ENCODE measurements at places on chromosomes 7 and 10. TPM values are rescaled to one million over a fixed set of nuclear protein-coding genes. Genes with fewer than 3 reads are reported as not detected.

The HOXA6 gene
- total RNA-seq, result 8.4 TPM

The TSPAN12 gene
- total RNA-seq, result 29.4 TPM

The CHRM2 gene
- 19.8 TPM for total RNA-seq

DNA sequence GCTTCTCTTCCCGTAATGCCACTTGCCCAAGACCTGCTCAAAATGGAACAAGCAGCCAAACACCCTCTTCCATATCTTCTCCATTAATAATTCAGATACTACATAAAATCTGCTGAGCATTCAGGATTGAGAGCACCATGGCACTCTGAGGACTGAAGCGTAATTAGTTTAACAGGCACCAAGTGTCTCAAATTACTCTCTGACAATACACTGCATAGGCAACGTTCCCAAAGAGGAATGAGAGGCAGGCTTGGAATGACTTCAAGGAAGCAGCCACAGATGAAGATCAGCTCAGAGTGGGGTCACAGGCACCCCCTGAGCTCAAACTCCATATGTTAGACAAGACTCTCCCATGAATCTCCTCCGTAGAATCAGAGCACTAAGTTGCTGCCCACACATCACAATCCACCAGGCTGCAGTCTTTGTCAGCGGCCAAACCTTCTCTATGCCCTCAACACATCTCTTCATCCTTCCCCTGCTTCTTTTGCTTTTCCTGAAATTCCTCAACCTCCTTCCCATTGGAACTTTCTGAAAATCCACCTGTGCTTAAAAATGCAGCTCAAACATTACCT is 4.7 kb upstream of the ABLIM1 start:
- no peak for DNase-seq

DNA sequence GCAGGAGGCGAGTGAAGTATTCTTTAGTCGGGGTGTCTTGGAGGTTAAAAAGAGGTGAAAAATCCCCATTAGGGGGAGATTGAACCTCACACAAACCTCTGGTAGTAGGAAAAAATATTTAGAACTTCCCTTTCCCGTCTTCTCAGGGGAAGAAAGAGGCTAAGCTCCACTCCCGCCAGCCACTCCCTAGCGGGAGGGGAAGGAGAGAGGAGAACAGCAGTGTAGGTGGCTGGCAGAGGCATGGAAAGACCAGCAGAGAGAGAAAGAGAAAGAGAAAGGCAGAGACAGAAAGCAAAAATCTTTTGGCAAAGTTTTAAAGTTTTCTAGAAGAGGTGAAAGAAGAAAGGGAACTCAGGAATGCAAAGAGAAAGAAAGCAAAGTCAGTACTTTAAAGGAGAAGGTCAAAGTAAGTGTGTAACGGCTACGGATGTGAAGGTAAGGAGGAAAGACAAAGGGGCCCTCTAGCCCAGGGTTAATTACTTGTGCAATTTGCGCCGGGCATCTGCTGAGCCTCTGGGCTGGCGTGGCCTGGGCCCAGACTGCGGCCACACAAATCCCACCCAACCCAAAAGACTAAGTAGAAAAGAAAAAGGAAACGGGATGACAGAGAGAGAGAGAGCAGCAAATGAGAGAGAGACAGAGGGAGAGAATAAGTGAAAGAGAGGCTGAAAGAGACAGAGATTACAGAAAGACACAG is 72.3 kb upstream of the ZNF746 start:
- DNase-seq, result no peak

- DNase-seq, result no peak
These were observed 53.8 kb downstream of the SLC18A2 start for GRCh38 chr10:117294735-117295134.

The ASIC3 gene
- total RNA-seq, result 1.1 TPM

DNA sequence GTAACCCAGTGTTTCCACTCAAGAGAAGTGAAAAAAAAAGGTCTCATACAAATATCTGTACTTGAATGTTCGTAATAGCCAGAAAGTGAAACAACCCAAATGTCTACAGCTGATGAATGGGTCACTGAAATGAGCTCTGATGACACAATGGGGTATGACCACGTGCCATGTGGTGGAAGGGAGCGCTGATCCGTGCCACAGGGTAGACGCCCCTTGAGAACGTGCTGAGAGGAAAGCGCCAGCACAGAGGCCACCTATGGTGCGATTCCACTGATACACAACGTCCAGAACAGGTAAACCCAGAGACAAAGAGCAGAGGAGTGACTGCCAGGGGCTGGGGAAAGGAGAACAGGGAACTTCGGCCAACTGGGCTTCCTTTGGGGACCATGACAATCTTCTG is 50.3 kb downstream of the MAD1L1 start:
- no peak for DNase-seq

The ADCK2 gene
- 15.6 TPM for total RNA-seq

- no peak for DNase-seq
These were observed 1.8 kb upstream of the ZNF503 start for GRCh38 chr10:75403144-75403938.

DNA sequence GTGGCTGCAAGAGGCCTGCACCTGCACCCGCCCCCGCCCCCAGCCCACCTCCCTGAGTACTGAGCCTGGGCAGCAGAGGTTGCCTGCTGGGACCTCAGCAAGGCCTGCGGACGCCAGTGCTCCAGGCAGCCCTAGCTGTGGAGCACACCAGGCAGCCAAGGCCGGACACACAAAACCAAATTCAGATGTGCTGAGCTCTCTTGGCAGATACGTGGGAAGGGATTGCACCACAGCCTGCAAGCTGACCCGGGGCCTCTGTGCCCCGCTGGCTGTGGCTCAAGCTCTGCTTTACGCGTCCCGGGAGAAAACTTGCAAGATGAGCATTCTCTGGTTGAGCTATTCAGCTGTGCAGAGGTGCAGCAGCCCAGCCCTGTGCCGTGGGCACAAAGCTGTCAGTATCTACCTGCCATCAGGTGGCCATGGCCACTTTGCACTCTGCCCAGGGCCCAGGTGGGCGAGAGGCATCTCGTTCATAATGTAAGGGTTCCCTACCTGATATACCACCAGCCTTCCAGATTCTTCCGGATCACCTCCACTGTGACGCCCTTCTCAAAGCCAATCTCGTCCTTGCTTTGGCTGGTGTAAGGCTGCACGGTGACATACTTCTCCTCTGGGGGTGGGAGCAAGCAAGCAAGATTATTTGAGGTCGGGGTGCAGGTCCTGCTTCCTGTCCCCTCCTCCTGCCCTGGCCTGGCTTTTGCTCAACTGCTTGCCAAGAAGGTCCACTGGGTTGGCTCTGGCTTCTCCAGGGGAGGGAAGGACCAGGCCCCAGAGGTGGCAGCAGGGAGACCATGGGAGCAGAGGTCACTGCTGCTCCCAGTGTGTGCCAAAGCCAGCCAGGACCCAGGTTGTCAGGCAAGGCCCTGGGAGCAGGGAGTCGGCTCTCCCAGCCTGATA is 123.4 kb downstream of the NEURL1 start:
- no peak for DNase-seq

The LOXL4 gene
- total RNA-seq, result 8.8 TPM

GRCh38 chr7:51014811-51015210 is 232.1 kb upstream of the GRB10 start:
- no peak for DNase-seq

The TRIM8 gene
- total RNA-seq, result 35.5 TPM

DNA sequence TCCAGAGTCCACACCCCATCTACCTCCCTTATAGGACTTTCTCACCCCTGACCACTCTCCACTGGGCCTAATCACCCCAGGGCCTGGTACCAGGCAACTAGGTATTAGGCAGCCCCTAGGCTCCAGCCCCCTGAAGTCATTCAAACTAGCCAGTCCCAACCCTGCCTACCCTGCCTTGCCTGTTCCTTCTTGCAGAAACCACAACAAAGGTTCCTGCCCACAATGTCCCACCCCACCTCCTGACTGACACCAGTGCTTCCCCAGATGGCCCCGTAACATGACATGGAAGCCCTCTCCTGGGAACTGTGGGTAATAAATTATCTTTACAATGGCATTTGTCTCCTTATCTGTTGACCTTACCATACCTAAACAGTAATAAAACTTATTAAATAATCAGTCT is 100.6 kb upstream of the PDE1C start:
- no peak for DNase-seq

- DNase-seq, result no peak
These were observed 16.8 kb upstream of the SH2D4B start for GRCh38 chr10:80520661-80521470.

DNA sequence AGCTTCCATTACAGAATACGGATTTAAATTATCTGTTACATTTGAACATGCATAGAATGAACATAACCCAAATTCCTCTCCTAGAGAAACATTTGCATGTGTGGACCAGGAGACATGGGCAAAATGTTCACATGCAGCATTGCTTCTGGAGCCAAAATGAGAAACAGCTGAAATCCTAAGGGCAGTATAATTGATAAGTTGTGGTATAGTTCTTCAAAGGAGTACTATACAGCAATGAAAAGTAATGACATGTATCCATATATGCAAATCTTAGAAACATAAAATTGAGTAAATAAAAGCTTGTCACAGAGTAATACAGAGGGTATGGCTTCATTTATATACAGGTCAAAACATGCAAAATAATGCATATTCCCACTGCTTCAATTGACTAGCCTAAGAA is 77.1 kb downstream of the RAB11FIP2 start:
- DNase-seq, result no peak

DNA sequence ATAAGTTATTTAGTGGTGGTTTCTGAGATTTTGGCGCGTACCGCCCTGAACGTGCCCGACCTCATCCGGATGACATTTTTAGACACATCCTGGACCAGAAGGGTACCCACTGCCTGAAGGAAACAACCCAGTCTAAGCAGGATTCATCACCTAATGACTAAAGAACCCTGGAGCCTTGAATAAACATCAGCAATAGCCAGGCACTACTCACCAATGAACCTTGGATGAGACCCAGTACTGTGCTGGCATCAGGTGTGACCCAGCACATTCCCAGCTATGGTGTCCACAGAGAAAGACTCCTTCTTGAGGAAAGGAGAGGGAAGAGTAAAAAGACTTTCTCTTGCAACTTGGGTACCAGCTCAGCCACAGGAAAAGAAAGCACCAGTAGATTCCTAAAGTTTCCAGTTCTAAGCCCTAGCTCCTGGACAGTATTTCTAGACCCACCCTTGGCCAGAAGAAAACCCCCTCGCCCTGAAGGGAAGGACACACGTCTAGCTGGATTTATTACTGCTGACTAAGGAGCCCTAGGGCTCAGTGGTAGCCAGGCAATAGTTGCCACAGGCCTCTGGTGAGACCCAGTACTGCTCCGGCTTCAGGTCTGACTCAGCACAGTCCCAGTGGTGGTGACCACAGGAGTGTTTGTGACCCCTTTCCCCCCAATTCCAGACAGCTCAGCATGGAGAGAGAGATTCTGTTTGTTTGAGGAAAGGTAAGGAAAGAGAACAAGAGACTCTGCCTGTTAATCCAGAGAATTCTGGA is 32.5 kb downstream of the ZNF277 start:
- DNase-seq, result no peak

DNA sequence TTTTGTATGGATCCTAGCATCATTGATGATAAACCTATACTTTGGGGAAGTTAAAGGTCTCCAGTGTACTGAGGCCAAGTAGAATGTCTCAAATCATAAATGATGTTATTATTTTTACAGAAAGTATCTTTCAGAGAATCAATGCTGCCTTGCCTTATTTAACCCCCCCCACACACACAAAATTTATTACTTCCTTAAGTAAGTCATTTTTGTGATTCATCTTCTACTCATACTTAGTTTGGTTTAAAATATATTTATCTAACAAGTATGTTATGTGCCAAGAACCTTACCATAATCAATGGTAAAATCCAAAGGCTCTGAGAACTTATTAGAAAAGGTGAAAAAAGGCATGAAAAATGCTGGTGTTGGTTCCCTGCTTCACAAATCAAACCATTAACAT is 18.8 kb upstream of the CLDN12 start:
- DNase-seq, result no peak

The SLC29A4 gene
- total RNA-seq, result 2.7 TPM

The STEAP1B gene
- 3.2 TPM for total RNA-seq

The ARHGAP22 gene
- 6.0 TPM for total RNA-seq

The SLC26A3 gene
- total RNA-seq, result not detected

DNA sequence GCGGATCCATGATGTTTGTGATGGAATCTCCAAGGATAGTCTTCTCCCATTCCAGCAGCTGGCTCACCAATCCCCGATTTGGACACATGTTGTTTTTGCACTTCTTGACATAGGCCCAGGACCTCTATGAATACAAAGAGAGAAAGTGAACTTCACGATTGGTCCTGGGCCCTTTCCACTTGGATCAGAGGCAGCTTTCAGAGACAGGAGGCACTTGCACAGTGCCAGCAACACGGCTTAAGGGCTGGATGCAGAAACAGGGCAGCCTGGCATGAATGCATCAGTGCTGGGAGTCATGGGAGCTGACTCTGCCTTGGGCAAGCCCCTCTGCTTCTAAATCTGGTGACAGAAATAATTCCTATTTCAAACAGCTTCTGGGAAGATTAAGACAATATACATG is 2.1 kb upstream of the TMEM120A start:
- DNase-seq, result no peak

- no peak for DNase-seq
These were observed 7.7 kb downstream of the GRM8 start for GRCh38 chr7:127245002-127245401.

DNA sequence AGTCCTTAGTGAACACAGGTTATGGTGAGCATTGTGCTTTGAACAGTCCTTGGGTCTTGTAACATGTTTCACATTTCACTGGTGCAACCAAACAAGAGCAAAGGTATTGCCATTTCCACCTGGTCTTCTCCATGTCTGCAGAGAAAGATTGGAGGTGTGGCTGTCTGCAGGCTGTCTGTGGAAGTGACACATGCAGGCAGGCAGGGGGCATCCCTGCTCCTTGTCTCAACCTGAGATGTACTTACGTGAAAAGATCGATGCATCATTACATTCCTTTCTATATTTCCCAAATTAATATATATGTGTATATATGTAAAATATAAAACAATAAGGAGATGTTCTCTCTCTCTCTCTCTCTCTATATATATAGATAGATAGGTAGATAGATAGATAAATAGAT is 54.3 kb downstream of the LRRC18 start:
- no peak for DNase-seq

The TYW1B gene
- total RNA-seq, result 4.9 TPM

Data from urinary bladder (tissue), 4 donors.